Lower lobe of right lung (tissue), 2 donors: ENCODE measurements at places on chromosomes 4 and X. TPM values are rescaled to one million over a fixed set of nuclear protein-coding genes. Genes with fewer than 3 reads are reported as not detected.

GRCh38 chrX:104707572-104707971 is 141.6 kb downstream of the IL1RAPL2 start:
- DNase-seq, result no peak

Gene GLOD5
- 0.95 TPM for total RNA-seq

Gene MAGEB10
- not detected for total RNA-seq

Gene PCSK1N
- total RNA-seq, result 3.0 TPM

DNA sequence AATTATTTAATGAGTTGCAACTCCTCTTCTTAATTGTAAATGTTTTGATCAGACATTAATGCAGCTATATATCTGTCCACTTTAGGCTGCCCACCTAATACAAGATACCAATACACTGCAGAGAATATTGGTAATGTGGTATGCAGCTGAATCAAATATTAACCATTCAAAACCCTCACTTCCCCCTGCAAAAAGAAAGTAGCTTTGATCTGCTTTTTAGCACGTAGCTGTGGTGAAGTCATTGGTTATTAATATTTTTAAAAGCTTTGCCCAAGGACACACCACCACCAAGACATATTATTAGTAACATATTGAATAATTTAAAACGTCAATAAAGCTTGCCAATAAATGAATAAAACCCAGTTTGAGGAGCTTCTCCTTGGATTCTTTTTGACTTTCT is 28.6 kb upstream of the CYP2U1 start:
- DNase-seq, result no peak

- DNase-seq, result no peak
Measured at GRCh38 chr4:136516371-136516770, 1015.9 kb downstream of the PCDH18 start.

DNA sequence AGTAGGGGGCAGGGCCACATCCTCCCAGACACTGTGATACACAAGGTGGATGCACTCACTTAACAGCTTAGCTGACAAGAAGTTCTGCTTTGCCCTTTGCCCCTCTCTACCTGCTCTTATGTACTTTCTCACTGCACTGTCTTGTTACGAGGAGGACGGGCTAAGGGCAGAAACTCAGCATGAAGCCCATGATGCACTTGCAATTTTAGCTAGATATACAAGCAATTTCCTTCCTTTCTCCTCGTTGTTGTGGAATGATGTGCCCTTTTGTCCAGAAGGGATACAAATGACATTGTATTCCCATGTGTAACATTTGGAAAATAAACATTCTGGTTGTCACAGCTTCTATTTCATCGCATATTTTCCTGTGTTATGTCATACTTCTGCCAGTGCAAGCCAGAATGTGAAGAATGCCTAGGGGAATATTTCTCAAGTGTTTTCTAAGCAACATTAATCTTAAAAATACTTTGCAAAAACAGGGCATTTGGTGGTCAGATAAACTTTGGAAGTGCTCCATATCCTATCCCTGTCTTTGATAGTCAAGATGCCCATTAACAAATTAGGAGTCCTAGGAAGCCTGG is 47.2 kb downstream of the MAOA start:
- no peak for DNase-seq

Gene ARHGAP10
- total RNA-seq, result 26.4 TPM

Gene FGF13
- 4.0 TPM for total RNA-seq

DNA sequence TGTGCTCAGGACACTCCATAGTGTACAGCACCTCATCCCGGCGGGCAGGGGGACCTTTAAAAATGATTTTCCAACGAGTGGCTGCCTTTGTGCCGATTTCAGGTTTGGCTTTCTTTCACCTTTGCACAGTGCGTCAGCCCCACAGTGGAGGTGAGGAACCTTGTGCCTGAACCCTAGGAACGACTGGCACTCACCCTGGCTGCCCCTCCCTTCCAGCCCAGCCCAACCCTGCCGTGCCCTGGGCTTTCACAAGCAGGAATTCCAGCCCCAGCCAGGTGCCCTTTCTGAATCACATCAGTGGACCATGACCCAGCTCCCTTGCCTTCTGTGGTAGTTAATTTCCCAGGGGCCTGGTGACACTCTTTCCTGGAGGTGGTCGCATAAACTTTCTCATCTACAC is 1.3 kb downstream of the TMEM164 start:
- peak; percentile 63 for DNase-seq

GRCh38 chr4:5865896-5866599 is 26.8 kb downstream of the CRMP1 start:
- no peak for DNase-seq

- no peak for DNase-seq
Measured at GRCh38 chrX:107102980-107103379, 15.6 kb downstream of the RBM41 start.

DNA sequence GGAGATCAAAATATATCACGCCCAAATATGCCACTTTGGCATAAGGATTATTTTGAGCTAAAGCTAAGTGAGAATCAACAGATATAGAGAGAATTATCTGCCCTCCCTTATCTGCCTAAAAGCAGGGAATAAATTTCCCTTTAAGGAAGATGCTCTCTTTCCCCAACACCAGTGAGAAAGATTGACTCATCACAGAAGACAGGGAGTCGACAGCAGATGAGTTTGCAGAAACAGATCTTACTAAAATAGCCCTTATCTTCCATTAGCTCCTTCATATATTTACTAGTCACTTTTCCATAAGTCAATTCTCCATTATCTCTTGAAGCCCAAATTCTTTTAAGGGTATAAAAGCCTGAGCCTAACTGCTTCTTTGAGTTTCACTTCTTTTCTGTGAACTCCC is 156.6 kb downstream of the CAMK2D start:
- DNase-seq, result no peak
